ENCODE measurements at places on chromosomes 5 and 9.

DNA sequence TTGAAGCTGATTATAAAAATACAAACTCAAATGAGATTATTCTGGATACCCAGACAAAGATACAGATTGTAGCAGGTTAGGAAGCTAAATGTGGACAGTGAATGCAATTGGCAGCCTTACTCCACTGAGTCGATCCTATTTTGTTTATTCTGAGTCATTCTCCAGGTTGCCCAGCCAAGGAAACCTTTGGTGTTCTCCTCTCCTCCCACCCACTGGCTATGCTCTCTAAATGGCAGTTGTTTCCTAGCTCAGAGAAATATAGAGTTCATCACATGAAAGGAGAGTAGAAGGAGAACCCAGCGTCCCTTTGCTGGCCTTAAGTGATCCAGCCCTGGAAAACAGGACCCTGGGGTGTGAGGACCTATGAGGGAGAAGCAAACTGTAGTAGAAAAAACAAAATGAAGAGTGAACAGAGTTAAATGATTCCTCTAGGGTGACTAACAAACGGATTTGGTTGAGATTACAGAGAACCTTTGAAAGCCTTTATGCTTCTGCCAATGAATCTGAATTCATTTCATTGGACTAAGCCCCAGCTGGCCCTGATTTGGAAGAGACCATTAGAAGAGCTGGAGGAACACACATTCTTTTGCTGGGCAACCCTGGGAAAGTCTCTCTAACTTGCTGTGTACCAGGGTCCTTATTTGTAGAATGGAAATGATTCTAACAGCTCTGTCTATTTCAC, 95.1 kb downstream of the BRINP1 start:
- DNase-seq = no peak

DNA sequence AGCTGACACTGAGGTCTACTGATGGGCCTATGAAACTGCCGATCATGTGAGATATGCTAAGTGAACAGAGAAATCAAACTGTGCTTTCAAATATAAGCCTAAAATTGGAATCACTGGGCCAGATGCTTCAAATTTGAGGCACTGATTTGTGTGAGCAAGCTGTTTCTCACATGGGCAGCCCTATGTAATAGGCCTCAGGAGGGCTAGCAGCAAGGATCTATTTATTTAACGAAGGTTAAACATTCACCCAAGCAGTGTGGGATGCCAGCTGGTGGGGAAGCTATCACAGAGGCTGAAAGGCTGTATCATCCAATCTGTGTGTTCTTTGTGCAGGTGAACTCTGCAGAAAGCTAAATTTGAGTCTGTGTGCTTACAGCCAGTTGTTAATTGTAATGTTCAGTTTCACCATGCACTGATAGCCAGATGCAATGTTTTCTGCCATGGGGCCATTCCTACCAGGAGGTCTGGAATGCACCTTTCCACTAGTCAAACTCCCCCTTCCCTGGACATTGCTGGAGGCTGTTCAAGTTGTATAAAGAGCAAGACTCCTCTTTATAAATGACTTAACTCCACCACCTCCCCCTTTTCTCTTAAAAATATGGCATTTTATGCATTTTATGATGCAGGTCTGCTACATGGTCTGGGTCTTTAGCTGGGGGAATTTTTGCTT, 228.9 kb downstream of the SH3GL2 start:
- no peak for DNase-seq

- DNase-seq = no peak
Observed at GRCh38 chr9:116390303-116391228, 237.0 kb downstream of the PAPPA start.

GRCh38 chr5:91219803-91220371, 163.2 kb downstream of the ARRDC3 start:
- DNase-seq = no peak

DNA sequence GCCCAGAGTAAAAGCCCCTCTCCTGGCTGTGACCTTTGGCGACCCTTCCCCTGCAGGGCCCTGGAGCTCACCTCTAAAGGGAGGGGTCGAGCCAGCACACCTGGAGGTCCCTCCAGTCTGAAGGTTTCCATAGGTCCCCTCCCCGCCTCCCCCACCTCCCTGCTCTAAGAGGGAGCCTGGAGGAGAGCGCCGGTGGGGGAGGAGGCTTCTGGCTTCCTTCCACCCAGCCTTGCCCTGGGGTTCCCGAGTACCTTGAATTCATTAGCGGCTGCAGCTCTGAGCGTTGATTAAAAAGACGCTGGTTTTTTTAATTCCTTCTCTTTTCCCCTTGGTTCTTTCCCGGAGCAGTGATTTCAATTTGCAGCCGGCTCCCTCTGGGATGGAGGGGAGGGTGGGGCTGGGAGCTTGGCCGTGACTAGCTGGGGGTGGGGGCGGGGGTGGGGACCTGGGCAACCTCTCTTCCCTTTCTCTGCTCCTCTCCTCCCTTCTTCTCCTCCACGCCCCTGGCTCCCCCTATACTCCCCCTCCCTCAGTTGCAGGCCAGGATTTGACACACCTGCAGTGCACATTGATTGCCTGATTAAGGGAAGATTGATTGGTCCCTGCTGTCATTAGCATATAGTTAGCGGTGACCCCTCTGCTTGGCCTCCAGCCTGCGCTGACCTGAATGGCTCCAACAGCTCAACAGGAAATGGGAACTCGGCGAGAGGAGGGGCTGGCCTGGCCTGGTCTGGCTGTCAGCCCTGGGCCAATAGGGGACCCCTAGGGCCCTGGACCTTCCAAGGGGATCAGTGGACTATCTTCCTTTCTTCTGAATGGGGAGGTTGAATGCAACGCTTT, 67.5 kb upstream of the RAPGEF1 start:
- DNase-seq = no peak

GRCh38 chr9:134612715-134613114, 28.9 kb upstream of the COL5A1 start:
- DNase-seq = no peak

DNA sequence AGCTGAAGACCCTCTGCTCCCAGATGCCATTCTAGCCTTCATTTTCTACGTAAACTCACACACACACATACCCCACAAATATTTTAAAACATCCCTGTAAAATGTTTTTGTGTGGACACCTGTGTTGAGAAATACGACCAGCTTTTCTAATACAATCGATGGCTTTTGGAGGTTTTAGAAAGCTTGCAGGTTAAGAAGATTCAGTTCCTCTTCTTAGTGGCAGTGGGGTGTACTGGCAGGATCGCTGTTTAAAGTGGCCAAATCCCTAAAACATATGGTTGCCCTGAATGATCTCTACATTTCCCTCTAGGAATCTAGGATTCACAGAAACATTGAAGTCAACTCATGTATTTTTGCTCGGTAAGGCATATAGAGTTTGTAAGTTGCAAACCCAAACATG, 236.3 kb downstream of the NSG2 start:
- no peak for DNase-seq

DNA sequence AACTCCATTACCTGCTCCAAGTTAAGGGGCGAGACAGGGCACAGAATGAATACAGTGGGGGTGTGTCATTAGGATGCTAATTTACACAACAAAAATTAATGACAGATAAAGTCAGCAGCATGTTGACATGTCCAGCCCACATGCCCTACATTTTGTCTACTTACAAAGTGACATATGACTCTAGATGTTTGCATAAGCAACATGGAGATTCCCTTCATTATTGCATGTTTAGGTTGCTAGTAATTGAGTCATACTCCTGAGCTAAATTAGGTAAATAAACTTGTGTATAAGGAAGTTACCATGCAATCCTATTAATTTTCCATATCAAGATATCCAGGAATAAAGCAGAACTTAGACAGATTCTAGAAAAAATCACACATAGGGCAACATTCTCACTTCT, 232.2 kb downstream of the PDE4D start:
- no peak for DNase-seq

GRCh38 chr9:69658987-69659675, 13.0 kb downstream of the APBA1 start:
- no peak for DNase-seq

DNA sequence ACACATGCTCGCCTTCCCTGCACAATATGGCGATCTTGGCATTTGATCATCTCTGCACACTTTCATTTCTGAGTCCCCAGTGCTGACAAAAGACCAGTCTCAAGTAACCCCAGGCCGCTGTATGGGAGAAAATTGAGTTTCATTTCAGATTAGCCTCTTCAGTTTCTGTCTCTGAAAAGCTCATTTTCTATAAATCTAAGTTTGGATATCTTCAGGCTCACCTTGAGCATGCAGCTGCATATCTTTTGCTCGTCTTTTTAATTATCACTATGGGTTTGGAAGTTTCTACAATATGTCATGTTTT, 169.1 kb upstream of the MAST4 start:
- DNase-seq = no peak

GRCh38 chr9:115880221-115880885, 273.2 kb upstream of the PAPPA start:
- DNase-seq = no peak
